NB4 (cell line): ENCODE measurements at places on chromosomes 12 and 14.

GRCh38 chr14:103662591-103662990 lies 33.6 kb downstream of the KLC1 start:
- no peak for DNase-seq

GRCh38 chr12:79327465-79327864 lies 363.3 kb downstream of the PAWR start:
- no peak for DNase-seq

- DNase-seq, result no peak
These were observed 46.7 kb downstream of the SSH1 start for GRCh38 chr12:108810636-108811035.

- no peak for DNase-seq
These were observed 281.2 kb downstream of the IPO8 start for GRCh38 chr12:30414507-30414906.

- DNase-seq, result no peak
These were observed 2.7 kb downstream of the JAG2 start for GRCh38 chr14:105165761-105166485.

GRCh38 chr14:102610968-102611811 lies 18.7 kb downstream of the RCOR1 start:
- no peak for DNase-seq

DNA sequence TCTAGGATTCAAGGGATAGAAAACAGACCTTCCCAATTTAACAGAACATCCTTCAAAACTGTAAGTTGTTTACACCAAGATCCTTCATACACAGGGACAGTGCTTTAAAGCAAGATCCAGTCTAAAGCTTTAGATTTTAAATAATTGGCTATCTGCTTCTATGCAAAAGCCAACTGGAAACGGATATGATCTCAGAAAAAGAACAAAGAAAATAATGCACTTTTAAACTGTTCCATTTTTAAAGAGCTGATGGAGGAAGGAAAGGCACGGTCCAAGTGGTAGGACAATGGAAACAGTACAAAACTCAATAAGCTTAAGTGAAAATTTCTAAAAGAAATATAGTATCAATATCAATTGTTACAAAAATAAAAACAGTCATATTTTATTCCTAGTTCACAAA lies 27.7 kb downstream of the LRP6 start:
- DNase-seq, result no peak

GRCh38 chr12:10214136-10214894 lies 1.6 kb downstream of the GABARAPL1 start:
- no peak for DNase-seq

GRCh38 chr14:69045857-69046475 lies 66.9 kb upstream of the ACTN1 start:
- DNase-seq, result peak; percentile 31

DNA sequence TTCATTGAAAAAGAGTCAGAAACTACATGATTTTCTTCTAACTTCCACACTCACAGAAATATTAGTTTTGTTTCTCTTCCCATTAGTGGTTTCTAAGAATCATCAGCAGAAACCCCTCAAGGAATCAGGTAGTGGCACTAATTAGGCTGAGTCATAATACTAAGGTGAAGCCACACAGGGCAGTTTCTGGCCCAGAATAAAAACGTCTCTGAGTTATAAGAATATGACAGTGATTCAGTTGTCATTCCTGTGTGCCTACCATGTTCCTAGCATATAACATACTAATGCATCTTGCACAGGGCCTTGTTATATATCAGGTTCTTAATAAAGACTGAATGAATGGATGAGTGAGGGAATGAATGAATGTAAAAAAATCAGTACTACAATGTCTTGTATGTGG lies 206.0 kb upstream of the PLEKHG7 start:
- DNase-seq, result no peak

DNA sequence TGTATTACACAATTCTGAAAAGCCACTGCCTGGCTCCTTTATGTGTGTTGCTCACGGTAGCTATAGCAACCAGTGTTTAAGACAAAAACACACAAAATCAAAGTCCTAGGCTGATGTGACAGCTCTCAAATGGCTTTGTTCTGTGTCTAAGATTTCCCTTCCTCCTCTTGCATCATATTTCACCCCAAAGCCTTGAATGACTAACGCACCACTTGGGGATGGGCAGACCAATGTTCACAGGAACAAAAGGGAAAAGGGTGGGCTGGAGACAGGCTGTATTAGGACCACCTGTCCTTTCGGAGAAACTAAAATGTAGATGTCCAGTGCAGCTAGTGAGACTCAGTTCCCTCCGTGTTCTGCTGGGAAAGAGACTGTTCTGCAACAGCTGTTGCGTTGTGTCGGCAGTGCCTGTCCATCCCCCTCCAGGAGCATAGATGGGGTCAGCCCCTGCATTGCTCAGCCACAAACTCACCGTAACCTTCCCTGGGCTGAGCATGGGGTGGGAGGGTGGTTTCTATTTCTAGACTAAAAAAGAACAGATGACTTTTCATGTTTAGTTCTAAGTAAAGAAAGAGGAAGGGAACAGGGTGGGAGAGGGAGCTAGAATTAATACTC lies 26.8 kb upstream of the DAAM1 start:
- DNase-seq, result peak; percentile 55

DNA sequence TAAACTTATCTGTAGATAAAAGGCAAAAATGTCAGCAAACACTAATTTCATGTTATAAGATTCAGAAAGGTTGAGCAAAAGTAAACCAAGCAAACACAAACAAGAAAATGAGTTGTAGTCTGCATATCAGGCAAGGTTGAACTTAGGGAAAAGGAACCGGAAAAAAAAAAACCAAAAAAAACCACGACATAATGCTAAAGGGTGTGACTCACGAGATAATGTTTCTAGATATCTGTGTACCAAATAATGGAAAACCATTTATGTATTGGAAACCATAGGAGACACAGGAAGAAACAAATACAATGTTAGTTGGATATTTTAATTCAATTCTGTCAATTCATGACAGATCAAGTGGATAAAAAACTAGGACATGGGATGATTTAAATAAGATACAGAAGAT lies 60.5 kb downstream of the GPATCH2L start:
- DNase-seq, result no peak

DNA sequence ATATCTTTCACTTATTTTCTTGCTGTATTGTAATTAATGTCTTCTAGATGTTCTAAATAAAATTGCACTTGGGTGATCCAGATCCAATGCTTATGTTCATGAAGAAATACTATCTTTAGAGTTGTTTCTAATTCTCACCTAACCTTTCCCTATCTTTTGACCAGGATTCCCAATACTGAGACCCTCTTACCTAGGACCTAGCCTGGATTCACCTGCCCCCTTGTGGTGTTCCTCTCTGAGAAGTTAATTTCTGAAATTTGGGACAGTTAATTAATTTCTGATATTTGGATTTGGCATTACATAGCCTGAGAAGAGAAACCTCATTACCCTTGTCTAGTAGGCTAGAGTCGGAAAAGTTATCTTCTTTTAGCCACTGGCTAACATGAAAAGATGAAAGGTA lies 29.5 kb downstream of the FOXA1 start:
- no peak for DNase-seq

- DNase-seq, result peak; percentile 13
These were observed 17.4 kb upstream of the KRT7 start for GRCh38 chr12:52215587-52216031.

GRCh38 chr12:110548678-110549077 lies 34.4 kb downstream of the PPTC7 start:
- no peak for DNase-seq

GRCh38 chr14:58656671-58657411 lies 19.1 kb downstream of the DACT1 start:
- no peak for DNase-seq

DNA sequence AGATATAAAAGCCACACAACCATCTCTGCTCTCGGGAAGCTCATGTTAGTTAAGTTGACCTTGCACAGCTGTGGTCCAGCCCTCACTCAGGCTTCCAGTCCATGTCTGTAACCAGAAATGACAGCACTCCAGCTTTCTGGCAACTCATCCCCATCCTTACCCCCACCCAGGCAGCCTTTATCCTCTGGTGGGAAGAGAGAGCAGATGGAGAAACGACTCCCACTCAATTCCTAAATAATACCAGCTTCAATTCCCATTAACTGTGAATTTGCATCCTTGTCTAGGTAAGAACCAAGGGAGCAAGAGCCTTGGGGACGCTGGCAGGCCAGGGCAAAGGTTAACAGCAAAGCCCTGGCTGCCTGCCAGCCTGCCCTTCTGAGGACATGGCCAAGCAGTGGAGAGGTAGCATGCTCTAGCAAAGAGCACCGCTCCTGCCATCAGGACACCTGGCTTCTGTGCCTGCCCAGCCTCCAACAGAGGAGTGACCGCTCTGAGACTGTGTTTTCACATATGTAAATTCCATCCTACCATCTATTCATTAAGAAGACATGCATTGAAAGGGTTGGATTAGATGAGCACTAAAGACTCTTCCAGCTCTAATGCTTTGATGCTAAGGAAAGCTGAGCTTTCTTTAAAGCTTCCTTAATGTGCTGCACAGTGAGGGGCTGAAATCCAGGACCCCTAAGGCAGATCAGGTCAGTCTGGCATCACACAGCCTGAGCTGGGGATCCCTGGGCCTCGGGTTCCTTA lies 236.1 kb downstream of the GRIN2B start:
- DNase-seq, result no peak

- no peak for DNase-seq
These were observed 85.8 kb downstream of the KIAA0586 start for GRCh38 chr14:58513272-58513671.

DNA sequence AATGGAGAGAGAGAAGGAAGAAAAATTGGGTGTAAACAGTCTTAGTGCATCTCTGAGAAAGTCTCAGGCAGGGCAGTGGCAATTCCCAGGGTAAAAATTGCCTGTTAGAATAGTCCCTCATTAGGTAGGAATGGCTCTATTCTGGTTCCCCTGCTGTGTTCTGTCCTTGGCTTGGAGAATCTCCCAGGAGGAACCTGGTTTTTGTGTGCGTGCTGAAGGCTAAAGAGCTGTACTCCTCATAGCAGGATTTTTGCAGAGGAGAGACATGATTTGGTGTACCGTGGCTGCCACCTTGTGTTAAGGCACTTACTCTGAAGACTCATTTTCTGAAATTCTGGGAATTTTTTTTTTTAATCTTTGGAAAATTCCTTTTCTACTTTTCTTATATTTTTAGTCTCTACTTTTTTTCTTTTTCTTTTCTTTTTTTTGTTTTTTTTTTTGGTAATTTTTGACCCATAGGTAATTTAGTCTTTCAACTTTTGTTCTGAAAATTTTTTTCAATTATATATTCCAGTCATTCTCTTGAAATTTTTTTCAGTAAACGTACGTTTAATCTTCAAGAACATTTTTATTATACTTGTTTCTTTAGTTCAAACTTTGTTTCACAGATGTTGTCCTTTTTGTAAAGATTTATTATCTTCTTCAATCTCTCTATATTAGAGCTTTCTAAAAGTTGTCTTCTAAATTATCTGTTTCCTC lies 63.8 kb downstream of the FBXO33 start:
- peak; percentile 62 for DNase-seq

GRCh38 chr14:42994051-42994736 lies 1387.5 kb downstream of the LRFN5 start:
- no peak for DNase-seq

GRCh38 chr12:122956035-122956434 lies 10.2 kb downstream of the ABCB9 start:
- DNase-seq, result no peak

DNA sequence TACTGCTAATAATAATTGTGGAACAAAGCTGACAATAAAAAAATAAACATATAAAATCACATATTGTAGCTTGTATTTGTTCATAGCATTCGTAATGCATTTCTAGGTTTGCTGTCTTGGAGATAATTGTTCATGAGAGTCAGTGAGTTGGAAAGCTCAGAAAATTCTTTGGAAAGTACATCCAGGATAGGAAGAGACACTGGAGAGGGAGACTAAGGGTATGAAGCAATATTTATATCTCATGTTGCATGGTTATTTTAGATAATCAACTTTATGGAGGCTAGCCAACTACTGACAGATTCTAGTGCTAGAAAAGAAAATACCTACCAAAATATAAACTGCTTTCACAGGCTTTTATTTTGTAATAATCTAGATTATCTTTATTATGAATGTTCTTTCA lies 1095.2 kb downstream of the FSCB start:
- DNase-seq, result no peak

DNA sequence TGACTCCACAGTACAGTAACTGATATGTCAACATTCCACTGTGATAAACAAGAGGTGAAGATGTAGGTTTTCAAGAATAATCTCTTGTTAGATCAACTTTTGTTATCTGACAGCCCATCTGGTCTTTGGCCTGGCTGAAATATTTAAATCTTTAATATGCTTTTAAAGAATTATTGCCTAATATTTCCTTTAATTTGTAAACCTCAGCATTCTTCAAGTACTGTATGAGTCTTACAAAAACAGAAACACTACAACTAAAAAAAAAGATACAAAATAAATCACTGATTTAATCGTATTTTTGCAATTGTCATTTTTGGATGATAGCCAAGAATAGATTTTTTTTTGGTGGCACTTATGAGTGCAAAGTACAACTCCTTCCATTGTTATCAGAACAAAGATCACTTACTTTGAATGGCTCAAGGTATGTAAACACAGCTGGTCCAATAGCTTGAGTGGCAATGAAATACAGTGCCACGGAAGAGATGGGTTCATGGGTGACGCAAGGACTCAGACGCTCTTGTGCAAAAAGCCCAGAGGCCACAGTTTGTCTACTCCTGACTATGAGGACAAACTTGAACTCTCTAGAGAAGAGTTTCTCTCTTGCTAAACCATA lies 109.5 kb downstream of the PAX9 start:
- DNase-seq, result no peak

DNA sequence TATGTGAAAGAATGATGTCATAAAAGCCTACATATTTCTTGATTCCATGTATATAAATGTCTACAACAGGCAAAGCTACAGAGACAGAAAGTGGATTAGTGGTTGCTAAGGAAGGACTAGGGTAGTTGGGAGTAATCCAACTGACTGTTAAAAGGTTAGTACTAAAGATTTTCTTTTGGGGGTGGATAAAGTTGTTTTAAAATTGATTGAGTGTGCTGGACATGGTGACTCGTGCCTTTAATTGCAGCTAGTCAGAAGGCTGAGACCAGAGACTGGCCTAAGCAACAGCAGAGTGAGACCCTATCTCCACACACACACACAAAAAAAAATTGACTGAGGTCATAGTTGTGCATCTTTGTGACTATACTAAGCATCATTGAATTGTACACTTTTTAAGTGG lies 234.3 kb downstream of the C12orf50 start:
- no peak for DNase-seq

- no peak for DNase-seq
These were observed 30.5 kb downstream of the ANAPC7 start for GRCh38 chr12:110373025-110373424.

GRCh38 chr12:46874642-46875041 lies 48.8 kb upstream of the SLC38A4 start:
- no peak for DNase-seq

DNA sequence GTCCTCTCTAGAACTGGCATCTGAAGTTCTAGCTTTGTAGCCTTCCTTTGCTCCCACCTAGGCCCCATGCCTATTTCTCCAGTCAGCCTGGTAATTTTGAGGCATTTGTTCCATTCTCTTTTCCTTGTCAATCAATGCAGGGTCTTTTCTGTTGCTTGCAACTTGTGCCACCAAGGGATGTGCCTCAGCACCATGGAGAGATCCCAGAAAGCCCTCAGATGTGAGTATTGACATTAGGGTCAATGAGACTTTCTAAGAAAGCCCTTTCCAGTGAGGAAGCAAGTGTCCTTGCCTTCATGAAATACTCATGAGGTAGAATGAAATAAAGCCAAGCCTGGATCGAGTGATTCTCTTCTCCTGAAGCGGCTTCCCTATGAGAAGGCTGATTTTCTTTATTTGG lies 213.9 kb downstream of the SLC15A4 start:
- DNase-seq, result peak; percentile 35
